ENCODE measurements at places on chromosomes 2 and 18.

- no peaks in the 10 kb centered on the region for H3K27me3 ChIP-seq
- no peaks in the 10 kb centered on the region for H3K36me3 ChIP-seq
- no peak overlapping the region for H3K27ac ChIP-seq
- DNase-seq: no peak
Observed at GRCh38 chr2:161085149-161085548, 75.1 kb upstream of the TANK start.

- no peaks in the 10 kb centered on the region for H3K27me3 ChIP-seq
- H3K27ac ChIP-seq: peak overlapping the region; percentile 18
- no peak overlapping the region for H3K4me3 ChIP-seq
- H3K36me3 ChIP-seq: no peaks in the 10 kb centered on the region
- DNase-seq: no peak
Observed at GRCh38 chr2:144357623-144358373, 162.1 kb downstream of the ZEB2 start.

DNA sequence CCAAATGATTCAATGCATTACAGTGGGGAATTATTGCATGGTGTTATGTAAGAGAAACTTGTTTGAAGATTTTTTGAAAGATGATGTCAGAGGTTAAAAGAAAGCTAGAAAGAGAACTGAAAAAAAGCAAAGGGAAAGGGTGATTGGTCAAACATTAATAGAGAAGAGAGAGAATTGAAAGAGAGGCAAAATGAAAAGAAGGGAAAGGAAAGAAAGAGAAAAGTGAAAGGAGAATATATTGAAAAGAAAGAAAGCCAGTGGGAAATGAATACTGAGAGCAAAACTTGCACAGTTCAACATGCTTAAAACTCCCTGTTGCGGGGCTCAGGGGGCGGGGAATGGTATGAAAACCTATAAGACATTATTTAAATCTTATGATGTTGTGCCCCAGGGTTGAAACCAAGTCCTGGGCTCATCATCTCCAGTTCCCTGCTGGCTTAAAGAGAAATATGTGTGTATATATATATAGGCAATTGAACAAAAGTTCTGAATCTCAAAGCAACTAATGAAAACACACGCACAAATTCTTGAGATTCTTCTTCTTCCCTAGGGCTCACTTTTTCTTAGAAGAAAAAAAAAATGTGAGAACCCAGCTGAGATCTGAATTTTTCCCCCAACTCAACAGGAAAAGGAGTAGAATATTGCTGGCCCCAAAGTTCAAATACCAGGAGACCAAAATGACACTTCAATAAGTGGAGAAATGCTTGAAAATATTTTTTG, 2045.9 kb upstream of the CELF4 start:
- no peaks in the 10 kb centered on the region for H3K4me1 ChIP-seq
- DNase-seq: no peak
- H3K27me3 ChIP-seq: no peaks in the 10 kb centered on the region
- no peak overlapping the region for H3K4me3 ChIP-seq

GRCh38 chr2:20643060-20643459, 7.8 kb downstream of the HS1BP3 start:
- H3K4me1 ChIP-seq: peaks cover 29% of the 10 kb centered on the region
- H3K27ac ChIP-seq: peak overlapping the region; percentile 98
- no peak for DNase-seq
- H3K4me3 ChIP-seq: no peak overlapping the region

DNA sequence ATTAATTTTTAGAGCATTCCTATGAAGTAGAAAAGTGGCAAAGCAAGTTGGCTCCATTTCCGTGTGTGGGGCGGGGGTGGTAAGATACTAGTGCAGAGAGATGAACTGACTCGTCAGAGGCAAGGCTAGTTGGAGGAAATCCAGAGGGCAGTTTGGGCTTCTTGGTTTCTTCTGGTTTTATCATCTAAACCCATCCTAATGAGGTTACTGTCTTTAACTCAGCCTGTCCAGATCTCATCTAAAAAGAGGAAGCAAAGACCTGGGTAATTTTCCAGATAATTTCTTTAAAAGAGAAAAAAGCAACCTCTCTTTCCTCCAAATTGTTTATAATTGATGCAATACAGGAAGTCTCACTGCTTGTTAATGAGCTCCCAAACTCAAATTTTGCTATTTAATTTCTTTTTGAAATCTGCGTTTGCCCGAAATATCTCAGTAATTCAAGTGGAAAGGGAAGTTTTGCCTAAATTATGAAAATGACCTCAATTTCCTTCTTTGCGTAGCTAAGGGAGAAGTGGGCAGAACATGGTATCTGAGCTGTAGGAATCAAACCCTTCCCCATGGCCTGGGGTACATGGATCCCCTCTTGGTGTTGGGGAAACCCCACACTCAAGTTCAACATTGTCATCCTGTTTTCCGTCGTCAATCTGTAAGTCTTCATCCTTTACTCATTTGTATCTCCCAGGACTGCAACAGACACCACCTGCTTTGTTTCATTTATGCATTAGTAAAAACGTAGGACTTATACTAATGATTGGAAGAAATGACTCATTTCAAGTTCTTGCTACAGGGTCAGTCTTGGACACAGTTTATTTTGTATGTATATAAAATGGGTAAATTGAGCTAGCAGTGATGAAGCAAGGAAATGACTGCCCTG, 89.1 kb upstream of the KLF7 start:
- no peak overlapping the region for H3K27ac ChIP-seq
- H3K27me3 ChIP-seq: no peaks in the 10 kb centered on the region
- DNase-seq: no peak
- H3K4me3 ChIP-seq: no peak overlapping the region
- H3K36me3 ChIP-seq: no peaks in the 10 kb centered on the region

DNA sequence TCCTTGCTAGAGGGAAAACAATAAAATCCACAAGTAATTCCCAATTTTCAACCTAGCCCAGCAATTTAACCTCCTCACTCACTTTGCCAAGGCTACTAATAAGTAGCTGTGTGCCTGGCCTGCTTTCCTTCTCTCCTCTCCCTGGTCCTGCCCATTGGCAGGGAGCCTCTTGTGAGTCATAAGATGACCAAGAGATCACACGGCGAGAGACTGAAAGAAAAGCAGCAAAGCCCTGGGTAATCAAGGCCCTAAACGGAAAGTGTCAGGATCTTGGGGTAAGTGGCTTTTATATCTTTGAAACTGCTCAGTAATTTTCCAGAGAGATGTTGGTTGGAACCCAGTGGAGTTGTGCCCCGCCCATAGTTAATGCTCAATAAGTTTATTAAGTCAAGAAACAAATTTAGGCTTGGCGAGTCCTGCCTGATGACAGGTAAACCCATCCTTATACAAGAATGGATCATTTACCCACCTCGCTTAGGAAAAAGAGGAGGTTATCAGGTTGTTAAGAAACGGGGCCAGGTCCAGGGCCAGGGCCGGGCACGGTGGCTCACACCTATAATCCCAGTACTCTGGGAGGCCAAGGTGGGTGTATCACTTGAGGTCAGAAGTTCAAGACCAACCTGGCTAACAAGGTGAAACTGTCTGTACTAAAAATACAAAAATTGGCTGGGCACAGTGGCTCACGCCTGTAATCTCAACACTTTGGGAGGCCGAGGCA, 10.0 kb upstream of the ADAM17 start:
- H3K4me1 ChIP-seq: peaks cover 22% of the 10 kb centered on the region
- peak; percentile 91 for DNase-seq
- H3K4me3 ChIP-seq: peak overlapping the region; percentile 44
- peak overlapping the region; percentile 86 for H3K27ac ChIP-seq
- no peaks in the 10 kb centered on the region for H3K36me3 ChIP-seq

GRCh38 chr2:130826821-130827501, 9.8 kb upstream of the ARHGEF4 start:
- H3K4me1 ChIP-seq: no peaks in the 10 kb centered on the region
- H3K27me3 ChIP-seq: no peaks in the 10 kb centered on the region
- no peaks in the 10 kb centered on the region for H3K36me3 ChIP-seq
- DNase-seq: no peak
- H3K27ac ChIP-seq: no peak overlapping the region

- H3K4me1 ChIP-seq: no peaks in the 10 kb centered on the region
- H3K27me3 ChIP-seq: no peaks in the 10 kb centered on the region
- no peak for DNase-seq
- H3K27ac ChIP-seq: no peak overlapping the region
- no peaks in the 10 kb centered on the region for H3K36me3 ChIP-seq
Observed at GRCh38 chr2:23620841-23621341, 235.9 kb downstream of the KLHL29 start.

- H3K27me3 ChIP-seq: no peaks in the 10 kb centered on the region
- no peaks in the 10 kb centered on the region for H3K4me1 ChIP-seq
- no peak for DNase-seq
- H3K36me3 ChIP-seq: no peaks in the 10 kb centered on the region
- no peak overlapping the region for H3K27ac ChIP-seq
Observed at GRCh38 chr2:156562124-156562523, 125.9 kb downstream of the GPD2 start.

DNA sequence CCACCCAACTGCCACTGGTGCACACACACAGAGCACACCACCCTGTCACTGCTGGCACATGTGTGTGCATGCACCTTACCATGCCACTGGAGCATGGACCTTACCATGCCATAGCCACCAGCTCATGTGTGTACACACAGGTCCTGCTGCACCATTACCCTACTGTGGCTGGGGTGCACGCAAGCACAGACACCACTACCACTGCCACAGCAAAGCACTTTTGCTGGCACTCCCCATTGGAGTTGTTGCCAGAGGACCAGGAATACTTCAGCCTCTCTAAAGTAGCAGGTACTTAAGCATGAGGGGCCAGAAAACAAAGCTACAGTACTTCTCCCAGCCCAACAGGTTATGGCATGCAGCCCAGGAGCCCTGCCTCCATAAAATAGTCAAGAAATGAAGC, 404.8 kb downstream of the MBD2 start:
- H3K27ac ChIP-seq: no peak overlapping the region
- no peak overlapping the region for H3K4me3 ChIP-seq
- no peaks in the 10 kb centered on the region for H3K4me1 ChIP-seq
- no peaks in the 10 kb centered on the region for H3K27me3 ChIP-seq
- H3K36me3 ChIP-seq: no peaks in the 10 kb centered on the region

Measured in thoracic aorta (tissue), 2 donors.